SJCRH30 (cell line): ENCODE measurements at places on chromosomes 4 and X.
A peak's percentile ranks its signal among the peaks of the same experiment; 100 is the strongest.

GRCh38 chr4:153787061-153787560, 1.8 kb downstream of the SFRP2 start:
- DNase-seq, result no peak

DNA sequence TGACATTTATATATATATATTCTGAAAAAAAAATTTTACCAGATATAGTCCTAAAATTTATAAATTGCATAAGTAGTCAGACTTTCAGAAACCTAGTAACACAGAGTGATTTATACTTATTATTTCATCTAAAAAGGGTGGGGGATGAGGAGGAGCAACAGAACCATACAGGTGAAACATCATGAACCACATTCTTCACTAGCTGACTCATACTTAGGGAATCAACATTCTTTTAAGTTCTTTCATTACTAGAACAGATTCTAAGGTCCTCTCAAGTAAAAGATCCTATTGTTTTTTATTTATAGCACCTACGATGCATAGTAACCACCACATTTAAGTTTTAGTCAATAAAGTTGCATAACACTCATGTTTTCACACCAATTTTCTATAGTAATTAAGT, 166.1 kb downstream of the LRBA start:
- no peak for DNase-seq

DNA sequence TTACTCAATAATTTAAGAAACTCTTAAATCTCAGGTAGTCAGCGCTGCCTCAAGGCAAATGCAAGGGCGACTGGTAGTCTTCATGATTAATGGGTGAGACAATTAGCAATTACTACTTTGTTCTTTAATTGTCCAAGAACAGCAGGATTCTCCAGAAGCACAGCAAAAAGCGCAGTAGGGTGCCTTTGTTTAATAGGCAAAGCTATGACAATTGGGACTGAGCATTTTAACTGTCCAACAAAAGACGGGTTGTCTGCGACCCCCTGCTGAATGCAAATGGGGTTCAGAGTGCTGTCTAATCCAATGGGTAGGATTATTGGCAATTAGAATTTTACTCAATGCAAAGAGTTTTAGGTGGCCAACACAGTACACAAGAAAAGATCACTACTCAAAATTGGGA, 286.1 kb downstream of the CHIC1 start:
- DNase-seq, result no peak

GRCh38 chr4:23337292-23337691, 552.6 kb downstream of the PPARGC1A start:
- DNase-seq, result no peak

GRCh38 chrX:151516538-151517187, 46.8 kb upstream of the PASD1 start:
- DNase-seq, result no peak

DNA sequence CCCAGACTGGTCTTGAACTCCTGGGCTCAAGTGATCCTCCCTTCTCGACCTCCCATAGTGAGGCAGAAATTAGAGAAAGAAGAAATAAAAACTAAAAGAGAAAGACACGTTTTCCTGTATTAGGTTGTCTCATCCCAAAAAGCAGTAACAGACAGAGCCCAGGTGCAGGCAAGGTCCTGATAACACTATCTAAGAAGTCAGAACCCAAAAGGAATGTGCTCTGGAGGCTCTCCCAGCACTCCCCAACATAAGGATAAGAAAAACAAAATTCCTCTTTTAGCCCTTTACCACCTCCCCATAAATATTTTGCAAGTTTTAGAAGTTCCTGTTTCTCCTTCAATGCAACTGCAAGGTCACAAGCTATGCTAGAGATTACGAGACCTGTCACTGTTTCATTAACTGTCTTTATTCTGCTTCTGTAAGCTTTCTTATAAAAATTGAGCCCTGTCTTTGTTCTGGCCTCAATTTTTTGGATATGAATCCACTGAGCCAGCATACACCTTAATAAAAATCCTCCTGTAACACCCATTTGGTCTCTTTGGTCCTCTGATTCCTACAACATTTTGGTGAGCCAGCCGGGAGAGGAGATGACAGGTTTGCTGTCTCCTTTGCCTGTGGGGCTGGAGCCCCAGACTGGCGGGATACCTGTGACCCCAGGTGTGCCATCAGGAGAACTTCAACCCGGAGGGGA, 25.9 kb downstream of the LIAS start:
- no peak for DNase-seq

DNA sequence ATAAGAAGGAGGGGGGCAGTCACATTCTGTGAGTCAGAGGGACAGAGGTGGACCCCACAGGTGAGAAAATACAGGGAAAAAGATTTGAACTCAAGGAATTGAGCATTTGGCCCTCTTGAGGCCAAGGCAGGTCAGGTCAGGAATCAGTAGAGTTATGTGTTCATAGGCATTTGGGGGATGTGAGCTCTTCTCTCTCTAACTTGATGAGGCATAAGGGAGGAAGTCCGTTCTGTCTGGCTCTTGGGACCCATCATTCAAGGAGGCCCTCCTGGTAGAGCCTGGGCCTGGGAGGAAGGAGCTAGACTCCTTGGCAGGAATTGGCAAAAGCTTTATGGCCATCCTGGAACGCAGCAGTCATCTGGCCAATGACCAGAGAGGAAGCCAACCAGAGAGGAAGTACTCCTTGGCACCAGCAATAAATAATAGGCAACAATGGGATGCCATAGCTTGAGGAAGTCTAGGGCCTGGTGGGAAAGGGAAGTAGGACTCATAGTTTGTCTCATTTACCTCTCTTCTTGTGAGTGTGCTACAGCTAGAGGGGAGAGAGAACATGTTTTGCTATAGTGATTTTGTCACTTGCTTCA, 53.0 kb downstream of the MSN start:
- no peak for DNase-seq

DNA sequence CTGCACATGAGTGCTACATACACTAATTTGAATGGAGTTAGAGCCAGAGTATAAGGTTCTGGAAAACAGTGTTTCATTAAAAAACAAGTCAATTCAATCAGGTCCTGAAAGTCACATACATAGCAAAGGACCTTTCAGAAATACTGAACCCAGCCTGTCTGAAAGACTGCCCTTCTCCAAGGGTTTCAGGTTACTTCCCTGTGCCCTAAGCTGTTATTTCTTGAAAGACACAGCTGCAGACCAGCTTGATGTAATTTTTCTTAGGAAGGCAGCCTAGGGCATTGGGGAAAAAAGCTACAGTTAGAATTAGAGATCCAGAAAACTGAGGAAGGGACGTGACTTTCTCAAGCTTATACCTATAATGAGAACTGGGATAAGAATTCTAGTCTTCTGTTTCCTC, 155.9 kb upstream of the MAOA start:
- peak; percentile 14 for DNase-seq

GRCh38 chr4:167232805-167233684, 1.2 kb downstream of the SPOCK3 start:
- peak; percentile 72 for DNase-seq

DNA sequence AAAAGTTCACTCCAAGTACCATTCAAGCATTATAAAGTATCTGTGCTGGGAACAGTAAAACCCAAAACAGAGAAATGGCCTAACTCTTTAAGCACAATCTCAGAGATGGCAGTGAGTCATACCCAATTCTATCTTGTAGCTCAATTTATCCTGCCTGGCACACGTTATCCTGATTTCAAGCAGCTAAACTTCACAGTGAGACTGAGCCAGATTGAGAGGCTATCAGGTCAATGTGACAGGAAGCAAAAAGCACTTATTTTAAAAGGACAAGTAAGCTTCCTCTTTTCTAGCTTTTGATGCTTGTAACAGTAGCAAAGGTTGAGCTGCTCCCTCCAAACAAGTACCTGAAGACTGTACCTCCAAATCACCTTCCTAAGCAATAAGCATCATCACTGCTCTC, 324.9 kb downstream of the NAF1 start:
- DNase-seq, result no peak

GRCh38 chr4:88609387-88609786, 17.1 kb downstream of the HERC3 start:
- no peak for DNase-seq

DNA sequence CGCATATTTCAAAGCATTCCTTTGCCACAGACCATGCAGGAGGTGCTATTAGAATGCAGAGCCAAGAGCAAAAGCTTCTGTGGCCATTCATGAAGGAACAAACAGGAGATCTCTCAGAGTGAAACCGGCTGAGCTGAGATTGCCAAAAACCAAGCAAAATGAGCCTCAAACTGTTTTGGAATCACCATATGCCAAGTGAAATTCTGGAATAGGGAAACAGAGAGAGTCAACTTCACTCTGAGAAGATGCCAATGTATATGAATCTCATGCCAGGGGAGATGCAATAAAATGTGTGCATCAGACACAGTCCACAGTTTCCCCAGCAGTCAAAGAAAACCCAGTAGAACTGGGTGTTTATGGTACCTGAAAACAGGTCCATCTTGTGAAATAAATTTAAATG, 42.3 kb downstream of the SRPX start:
- DNase-seq, result no peak

- DNase-seq, result no peak
Observed at GRCh38 chrX:49174723-49175122, 3.0 kb downstream of the PLP2 start.

DNA sequence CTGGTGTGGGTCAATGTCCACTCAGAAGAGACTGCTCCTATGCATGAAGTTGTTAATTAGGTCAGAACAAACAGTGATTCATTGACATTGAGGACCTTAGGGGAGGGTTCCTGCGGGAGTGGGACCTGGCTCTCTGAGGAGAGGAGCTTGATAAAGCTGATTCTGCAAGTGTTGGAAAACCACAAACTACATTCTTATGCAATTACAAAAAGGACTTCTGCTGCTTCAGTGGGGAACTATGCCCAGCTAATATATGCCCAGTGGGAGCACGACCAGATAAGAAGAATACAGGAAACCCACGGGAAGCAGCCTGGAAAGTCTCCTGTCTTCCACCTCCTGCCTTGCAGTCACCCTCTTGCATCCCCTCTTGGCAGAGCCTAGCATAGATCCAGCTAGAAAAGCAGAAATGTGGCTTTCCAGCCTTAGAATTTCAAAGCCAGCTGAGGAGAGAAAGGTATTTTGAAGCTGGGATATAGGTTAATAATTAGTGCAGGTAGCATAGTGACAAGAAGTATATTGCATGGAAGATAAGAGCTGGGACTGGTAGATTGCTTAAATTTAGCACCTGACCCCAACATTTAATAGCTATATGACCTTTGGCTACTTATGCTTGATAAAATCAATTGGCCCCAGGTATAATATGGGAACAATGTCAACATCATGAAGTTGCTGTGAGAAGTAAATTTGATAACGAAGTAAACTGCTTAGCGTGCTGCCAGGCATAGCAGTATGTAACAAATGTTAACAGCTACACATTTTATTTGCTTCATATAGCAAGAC, 34.9 kb upstream of the UGT8 start:
- peak; percentile 8 for DNase-seq

GRCh38 chr4:76275486-76276124, 24.1 kb downstream of the FAM47E start:
- DNase-seq, result no peak

- no peak for DNase-seq
Observed at GRCh38 chr4:17811078-17811603, 362 bp downstream of the NCAPG start.

DNA sequence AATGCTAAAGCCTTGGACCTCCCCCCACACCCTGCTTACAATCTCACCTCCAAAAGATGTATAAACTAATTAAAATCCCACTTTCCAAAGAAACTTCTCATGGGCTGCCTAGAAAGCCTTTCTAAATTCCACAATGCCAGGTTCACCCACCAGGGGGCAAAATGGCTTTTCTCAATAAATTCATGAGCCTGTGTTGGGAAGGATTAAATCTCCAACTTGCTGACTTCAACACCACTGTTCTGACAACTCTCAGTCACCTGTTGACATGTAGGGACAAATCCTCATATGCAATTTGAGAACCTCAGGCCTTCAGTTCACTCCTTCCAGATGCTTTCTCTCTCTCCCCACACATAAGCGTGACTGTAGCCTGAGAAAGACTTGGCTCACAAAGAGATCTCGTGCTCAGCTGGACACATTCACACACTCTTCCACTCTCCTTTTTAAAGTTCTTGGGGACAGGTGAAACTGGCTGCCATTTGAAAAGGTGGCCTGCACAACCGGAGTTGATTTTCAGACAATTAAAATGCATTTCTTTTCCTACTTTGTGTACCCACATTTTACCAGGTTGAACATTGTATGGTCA, 88.6 kb upstream of the PRPS2 start:
- DNase-seq, result peak; percentile 57

GRCh38 chr4:90546114-90546513, 418.9 kb downstream of the CCSER1 start:
- peak; percentile 28 for DNase-seq

GRCh38 chrX:130654409-130654950, 248.5 kb downstream of the ENOX2 start:
- DNase-seq, result no peak

DNA sequence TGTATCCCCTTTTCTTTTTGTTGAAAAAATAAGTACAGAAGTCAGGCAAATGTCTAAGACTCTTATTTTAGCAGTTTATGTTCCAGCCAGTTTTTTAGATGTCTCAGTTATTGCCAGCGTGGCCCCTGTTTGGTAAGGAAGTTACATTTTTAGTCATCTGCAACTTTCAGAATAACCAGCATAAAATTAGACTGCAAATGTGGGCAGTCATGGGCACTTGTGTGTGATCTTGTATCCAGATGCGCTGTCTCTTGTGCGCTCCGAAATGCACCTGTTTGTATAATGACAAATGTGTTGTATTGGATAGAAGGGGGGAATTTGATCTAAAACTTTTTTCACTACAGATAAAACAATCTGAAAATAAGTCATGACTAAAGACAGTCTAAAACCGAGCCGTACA, 44.3 kb upstream of the CLCN4 start:
- DNase-seq, result no peak

DNA sequence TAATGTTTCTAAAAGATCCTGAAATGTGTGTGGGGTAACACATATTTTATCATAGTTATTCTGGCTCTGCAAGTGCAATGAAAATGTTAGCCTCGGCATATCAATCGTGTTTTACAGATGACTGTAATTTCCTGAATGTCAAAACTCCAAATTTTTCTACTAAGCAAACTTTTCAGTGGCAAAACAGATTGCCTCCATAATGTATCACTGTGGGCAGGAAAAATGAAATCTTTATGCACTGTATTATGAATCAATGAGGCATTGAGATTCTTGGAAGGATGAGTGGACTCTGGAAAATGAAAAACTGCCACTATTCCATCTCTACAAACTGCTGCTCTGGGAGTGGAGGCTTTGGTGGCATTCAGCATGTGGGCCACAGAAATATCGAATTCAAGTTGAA, 160.1 kb upstream of the MBNL3 start:
- no peak for DNase-seq

- no peak for DNase-seq
Observed at GRCh38 chr4:179195887-179196286, 1753.7 kb upstream of the AGA start.

- DNase-seq, result no peak
Observed at GRCh38 chrX:28398342-28398741, 188.9 kb upstream of the IL1RAPL1 start.
